Colonic mucosa (tissue), 4 donors: ENCODE measurements at places on chromosomes 5 and 9. TPM values are rescaled to one million over a fixed set of nuclear protein-coding genes. Genes with fewer than 3 reads are reported as not detected.

MEGF10 gene
- total RNA-seq, result 0.88 TPM

RETREG1 gene
- 49.9 TPM for total RNA-seq

- DNase-seq, result no peak
These were observed 81.5 kb downstream of the HMCN2 start for GRCh38 chr9:130347036-130347435.

IL5 gene
- total RNA-seq, result not detected

DNA sequence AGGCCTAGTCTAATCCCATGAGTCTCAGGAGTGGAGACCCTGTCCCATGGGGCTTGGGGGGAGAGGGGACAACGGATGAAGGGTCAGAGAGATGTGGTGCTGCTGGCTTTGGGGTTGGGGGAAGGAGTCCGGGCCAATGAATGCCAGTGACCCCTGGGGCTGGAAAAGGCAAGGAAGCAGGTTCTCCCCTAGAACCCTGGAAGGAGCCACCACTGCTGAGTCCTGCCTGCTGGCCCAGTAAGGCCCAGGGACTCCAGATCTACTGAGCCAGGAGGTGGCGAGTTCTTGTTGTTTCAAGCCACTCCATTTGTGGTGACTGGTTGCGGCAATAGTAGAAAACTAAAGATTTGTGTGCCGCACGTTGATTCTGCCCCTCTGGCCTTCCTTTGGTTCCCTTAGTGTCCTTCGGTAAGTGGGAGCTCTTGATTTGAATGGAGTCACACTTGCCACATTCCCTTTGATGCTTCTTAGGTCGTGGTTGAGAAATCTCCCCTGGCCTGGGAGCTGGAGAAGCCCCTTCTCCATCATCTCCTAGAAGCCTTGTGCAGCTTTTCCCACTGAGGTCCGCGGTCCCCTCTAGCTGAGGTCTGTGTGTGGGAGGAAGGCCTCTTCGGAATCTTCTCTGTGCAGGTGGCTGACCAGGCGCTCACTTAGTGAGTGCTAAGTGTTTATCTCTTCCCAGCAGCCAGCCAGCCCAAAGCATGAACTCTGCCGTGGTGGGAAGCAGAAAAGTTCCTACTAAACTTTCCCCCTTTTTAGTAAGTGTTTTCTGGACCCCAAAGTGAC, 9.0 kb downstream of the FCN1 start:
- peak; percentile 9 for DNase-seq

DNA sequence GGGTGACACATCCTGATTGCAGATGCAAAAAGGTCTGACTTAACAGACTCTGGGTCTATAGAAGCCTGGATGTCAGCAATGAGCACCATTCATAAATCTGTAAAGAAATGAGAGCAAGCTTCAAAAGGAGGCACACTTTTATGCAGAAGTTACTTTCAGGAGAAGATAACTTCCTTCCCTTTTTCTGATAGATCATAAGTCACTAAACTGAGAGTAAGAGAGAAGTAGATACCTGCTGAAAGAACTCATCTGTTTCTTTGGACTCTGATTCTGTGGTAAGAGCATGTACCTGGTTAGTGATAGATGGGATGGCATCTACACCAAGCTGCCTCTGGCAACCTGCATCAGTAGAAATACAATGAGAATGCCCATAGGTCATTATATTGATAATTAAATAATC, 525.6 kb downstream of the CETN3 start:
- no peak for DNase-seq

LRRC70 gene
- 1.0 TPM for total RNA-seq

ACER2 gene
- total RNA-seq, result 10.6 TPM

PCDHB14 gene
- 0.62 TPM for total RNA-seq

- no peak for DNase-seq
These were observed 34.4 kb downstream of the AHRR start for GRCh38 chr5:355958-356357.

DNA sequence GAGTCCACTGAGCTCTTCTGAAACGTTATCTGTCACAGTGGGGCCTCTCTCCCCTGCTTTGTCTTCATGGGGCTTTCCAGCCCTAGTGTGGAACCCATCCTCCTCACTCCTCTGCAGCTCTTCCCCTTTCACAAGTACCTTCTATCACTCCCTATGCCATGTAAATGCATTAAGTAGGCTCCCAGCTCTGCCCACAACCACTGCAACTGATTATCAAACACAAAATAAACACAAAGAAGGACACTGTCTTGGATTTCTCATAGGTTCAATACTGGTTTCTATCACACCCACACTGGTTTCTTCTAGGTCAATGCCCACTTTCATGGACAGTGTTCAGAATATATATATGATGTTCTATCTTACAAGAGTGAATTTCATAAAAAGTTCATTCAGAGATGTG, 139.4 kb downstream of the GNAQ start:
- no peak for DNase-seq

SPINK13 gene
- 0.40 TPM for total RNA-seq

DNA sequence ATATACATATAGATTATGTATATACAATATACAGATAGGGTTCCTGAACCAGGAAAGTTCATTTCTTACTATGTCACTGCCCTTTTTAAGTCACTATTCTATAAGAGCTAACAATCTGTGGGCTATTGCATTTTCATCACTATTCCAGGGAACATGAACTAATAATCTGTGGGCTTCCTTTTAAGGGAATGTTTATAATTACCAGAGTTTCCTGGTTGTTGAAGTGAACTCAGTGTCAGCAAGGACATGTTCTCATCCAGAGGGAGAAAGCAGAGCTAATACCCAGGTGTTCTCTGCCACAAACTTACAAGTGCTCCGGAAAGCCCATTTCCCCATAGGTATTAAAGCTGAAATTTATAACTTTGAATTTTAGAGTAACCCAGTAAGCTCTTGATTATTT, 69.6 kb downstream of the CWC27 start:
- DNase-seq, result no peak
